ENCODE measurements at places on chromosomes 2 and 18. TPM values are rescaled to one million over a fixed set of nuclear protein-coding genes. Genes with fewer than 3 reads are reported as not detected.

The GNAL gene
- total RNA-seq: 0.97 TPM

The CROCC2 gene
- total RNA-seq: not detected

- no peak for DNase-seq
These were observed 8.0 kb upstream of the MYL1 start for GRCh38 chr2:210323003-210323402.

GRCh38 chr2:219718066-219718465 is 90.6 kb downstream of the SLC4A3 start:
- no peak for DNase-seq

GRCh38 chr2:181781078-181781786 is 100.9 kb upstream of the NEUROD1 start:
- no peak for DNase-seq

DNA sequence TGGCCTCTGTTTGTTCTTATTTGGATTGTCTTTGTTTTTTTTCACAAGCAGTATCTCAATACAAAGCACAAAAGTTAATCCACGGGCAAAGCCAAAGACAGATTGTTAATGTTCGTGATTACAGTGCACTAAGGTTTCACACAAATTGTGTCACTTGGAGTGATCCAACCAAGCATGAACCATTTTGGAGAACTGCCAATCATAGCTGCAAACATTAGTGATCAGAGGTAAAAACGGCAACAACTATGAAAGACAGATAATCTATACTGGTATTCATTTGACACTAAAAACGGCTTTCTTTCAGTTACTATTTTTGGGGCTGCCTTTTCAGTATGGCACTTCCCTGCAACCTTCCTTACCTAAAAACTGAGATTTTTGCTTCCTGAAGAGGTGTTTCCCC is 213.1 kb upstream of the GULP1 start:
- DNase-seq: no peak

GRCh38 chr2:16303761-16304160 is 361.9 kb downstream of the CYRIA start:
- DNase-seq: no peak

The C2orf80 gene
- not detected for total RNA-seq

DNA sequence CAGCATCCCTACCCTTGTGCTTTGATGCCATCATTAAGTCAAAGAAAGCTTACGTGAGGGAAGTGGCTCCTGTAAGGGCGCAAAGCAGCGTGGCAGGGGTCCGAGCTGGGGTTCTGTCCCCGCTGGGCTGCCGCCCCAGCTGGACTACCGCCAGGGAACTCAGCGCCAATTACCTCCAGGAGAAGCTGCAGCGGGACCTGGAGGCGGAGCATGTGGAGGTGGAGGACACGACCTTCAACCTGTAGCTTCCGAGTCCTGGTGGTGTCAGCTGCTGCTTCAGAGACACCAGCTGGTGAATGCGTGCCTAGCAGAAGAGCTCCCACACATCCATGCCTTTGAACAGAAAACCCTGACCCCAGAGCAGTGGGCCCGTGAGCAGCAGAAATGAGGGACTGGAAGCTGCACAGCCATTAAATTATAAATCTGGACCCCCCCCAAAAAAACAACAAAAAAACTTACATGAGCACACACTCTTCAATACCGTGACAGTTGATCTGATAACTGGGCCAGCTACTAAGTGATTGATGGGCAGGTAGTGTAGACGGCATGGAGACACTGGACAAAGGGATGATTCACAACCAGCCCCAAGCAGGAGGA is 20.1 kb upstream of the YES1 start:
- no peak for DNase-seq

The NABP1 gene
- 25.8 TPM for total RNA-seq

All from Daoy (cell line).